Posterior vena cava (tissue), 2 donors: ENCODE measurements at places on chromosomes 2 and 18. TPM values are rescaled to one million over a fixed set of nuclear protein-coding genes. Genes with fewer than 3 reads are reported as not detected.

DNA sequence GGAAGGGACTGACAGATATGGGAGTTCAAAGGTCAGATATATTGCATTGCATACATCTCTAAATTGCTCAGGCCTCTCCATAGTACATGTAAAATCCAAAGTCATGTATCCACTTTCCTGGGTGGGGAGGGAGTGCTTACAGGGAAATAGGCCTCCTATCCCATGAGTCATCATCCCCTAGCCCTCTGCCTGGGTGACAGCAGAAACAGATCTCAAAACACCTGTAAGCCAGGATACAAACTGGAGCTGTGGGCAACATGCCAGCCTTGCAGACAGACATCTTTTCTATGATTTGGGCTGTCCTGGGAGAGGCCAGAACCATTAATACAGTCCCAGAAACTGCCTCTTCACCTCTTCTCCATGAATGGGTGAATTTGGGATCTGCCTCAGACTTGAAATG lies 4.8 kb downstream of the ALK start:
- DNase-seq = no peak

GRCh38 chr2:212409560-212409959 lies 129.0 kb downstream of the ERBB4 start:
- no peak for DNase-seq

DNA sequence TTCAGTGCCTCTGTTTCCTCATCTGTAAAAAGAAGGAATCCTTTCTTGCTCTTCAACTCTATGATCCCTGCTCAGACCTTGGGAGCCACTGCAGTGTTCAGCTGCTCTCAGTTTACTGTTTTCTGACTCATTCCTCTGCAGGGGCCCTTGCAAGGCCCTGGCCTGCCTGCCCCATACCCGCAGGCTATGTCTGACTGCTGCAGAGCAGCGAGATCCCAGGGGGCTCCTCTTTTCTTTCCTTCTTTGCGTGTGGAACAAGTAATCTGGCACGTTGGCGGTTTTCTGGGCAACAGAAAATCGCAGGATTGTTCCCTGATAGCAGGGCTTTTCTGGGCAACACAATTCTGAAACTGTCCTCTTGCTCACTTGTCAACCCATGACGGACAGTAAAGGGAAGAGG lies 376.0 kb downstream of the DCC start:
- DNase-seq = no peak

DNA sequence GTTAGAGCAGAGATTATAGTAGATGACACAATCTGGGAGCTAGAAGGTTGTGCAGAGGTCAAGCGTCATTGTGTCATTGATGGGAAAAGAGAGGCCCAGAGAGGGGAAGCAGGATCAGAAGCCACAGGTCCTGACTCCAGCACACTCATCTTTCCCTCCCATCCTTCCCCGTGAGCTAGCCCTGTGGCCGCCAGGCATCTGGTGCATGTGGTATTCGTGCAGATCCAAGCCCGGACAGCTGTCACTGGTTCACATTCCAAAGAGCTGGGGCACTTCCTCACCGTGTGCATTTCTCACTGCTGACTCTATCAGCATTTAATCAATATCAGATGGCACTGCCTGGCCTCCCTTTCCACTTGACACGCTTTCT lies 94.1 kb upstream of the THOC1 start:
- DNase-seq = peak; percentile 88

- DNase-seq = no peak
These were observed 460.8 kb upstream of the HS6ST1 start for GRCh38 chr2:128779301-128780095.

CIB4 gene
- total RNA-seq = not detected

ANTXR1 gene
- total RNA-seq = 146 TPM

GRCh38 chr2:148926981-148927401 lies 52.0 kb downstream of the KIF5C start:
- DNase-seq = no peak

DNA sequence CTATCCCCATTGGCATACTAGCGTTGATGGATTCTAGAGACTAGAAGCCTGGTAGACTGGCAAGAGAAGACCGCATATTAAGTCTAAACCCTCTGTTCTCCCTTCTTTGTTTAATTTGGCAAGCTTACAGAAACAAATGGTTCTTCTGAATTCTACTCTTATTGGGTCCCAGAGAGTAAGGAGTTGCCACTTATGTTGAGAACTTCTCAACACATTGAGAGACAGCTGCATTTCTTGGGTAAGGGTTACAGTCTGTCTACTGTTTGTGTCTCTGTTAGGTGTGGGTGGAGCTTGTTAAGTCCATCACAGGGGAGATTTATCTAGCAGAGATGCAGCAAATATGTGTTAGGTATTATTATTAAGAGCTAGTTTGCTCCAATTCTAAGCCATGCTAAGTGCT lies 435.8 kb upstream of the MEIS1 start:
- DNase-seq = no peak

ALPP gene
- not detected for total RNA-seq

SERPINB12 gene
- not detected for total RNA-seq
